CD4-positive, alpha-beta T cell (primary cell): ENCODE measurements at places on chromosomes 11 and 22. TPM values are rescaled to one million over a fixed set of nuclear protein-coding genes. Genes with fewer than 3 reads are reported as not detected.

GRCh38 chr22:46066691-46067090, 83.6 kb upstream of the PPARA start:
- H3K27ac ChIP-seq: no peak overlapping the region

GRCh38 chr11:72009156-72009555, 10.4 kb downstream of the IL18BP start:
- H3K4me3 ChIP-seq: no peak overlapping the region
- H3K27ac ChIP-seq: no peak overlapping the region
- no peak for DNase-seq
- H3K4me1 ChIP-seq: peaks cover 7% of the 10 kb centered on the region

GRCh38 chr22:19809741-19810140, 44.9 kb downstream of the GNB1L start:
- DNase-seq: no peak
- H3K4me3 ChIP-seq: no peak overlapping the region
- H3K27me3 ChIP-seq: no peaks in the 10 kb centered on the region
- no peak overlapping the region for H3K27ac ChIP-seq
- H3K36me3 ChIP-seq: peaks cover 25% of the 10 kb centered on the region

GRCh38 chr11:129249923-129250322, 57.8 kb upstream of the ARHGAP32 start:
- H3K36me3 ChIP-seq: no peaks in the 10 kb centered on the region
- no peak overlapping the region for H3K4me3 ChIP-seq
- H3K27ac ChIP-seq: no peak overlapping the region
- H3K27me3 ChIP-seq: no peaks in the 10 kb centered on the region
- DNase-seq: no peak

- H3K4me3 ChIP-seq: no peak overlapping the region
- no peaks in the 10 kb centered on the region for H3K27me3 ChIP-seq
- H3K4me1 ChIP-seq: peaks cover 21% of the 10 kb centered on the region
- DNase-seq: no peak
- peaks cover 30% of the 10 kb centered on the region for H3K36me3 ChIP-seq
Observed at GRCh38 chr22:44719586-44720368, 17.8 kb downstream of the PRR5 start.

TAF6L gene
- 11.8 TPM for total RNA-seq

TMEM191B gene
- total RNA-seq: 12.7 TPM

DNA sequence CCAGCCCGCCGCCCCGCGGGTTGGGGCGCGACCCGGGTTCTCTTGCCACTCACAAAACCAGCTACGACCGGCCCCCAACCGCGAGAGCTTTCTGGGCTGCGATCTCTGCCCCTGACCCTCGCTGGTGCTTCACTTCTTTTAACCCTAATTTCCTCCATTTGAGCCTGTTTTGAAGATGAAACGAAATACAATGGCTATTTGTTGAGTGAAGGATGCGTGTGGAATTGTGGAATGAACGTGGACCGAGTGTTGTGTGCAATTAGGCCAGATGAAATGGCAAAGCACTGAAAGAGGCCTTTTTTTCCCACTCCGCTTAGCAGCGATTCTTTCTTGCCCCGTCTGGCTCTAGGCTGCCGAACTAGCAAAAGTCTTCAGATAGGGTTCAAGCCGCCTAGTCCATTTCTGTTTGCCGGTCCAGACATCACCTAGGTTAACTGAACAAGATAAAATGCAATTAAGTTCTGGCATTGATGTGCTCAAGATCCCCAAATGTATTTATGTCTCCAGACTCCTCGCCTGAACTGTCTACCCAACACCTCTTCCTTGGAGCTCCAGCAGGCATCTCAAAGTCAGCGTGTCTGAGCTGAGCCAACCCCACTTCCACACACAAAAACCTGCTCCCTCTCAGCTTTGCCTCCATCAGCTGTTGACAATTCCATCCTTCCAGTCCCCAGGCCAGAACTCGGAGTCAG, 471 bp upstream of the TMEM184B start:
- peaks cover 46% of the 10 kb centered on the region for H3K4me1 ChIP-seq
- DNase-seq: no peak
- peaks cover 2% of the 10 kb centered on the region for H3K36me3 ChIP-seq
- peak overlapping the region; percentile 89 for H3K4me3 ChIP-seq
- peak overlapping the region; percentile 90 for H3K27ac ChIP-seq

DNA sequence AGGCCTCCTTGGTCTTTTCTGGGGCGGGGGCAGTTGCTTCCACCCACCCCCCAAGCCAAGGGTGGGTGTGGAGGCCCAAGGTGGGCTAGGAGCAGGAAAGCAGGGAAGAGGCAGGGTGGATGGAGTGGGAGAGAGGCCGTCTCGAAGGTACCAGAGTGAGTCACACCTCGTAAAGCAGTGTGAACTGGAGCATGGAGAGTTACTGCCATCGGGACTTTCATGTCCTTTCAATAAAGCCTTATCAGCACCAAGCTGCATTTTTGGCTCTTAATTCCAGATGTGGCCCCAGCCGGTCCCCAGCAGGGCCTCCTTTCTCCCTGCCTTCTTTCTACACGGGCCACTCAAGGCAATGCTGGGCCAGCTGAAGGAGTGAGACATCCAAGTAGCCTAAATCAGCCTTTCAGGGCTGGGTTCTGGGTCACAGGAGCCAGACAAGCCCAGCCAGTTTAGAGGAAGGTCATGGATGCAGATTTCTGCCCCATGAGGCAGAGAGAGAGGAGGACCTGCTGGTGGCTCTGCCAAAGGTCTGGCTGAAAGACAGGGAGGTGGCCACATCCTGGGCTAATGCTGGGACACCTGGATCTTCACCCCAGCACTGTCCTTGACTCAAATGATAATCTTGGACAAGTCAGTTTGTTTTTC, 59.0 kb upstream of the CD82 start:
- no peaks in the 10 kb centered on the region for H3K4me1 ChIP-seq
- no peak overlapping the region for H3K4me3 ChIP-seq
- no peaks in the 10 kb centered on the region for H3K36me3 ChIP-seq
- H3K27ac ChIP-seq: no peak overlapping the region
- H3K27me3 ChIP-seq: no peaks in the 10 kb centered on the region
- DNase-seq: no peak

SYT12 gene
- total RNA-seq: not detected

IGLL5 gene
- not detected for total RNA-seq

PRODH gene
- not detected for total RNA-seq

GRCh38 chr11:33997584-33998251, 53.8 kb upstream of the CAPRIN1 start:
- H3K4me1 ChIP-seq: peaks cover 7% of the 10 kb centered on the region
- H3K27ac ChIP-seq: no peak overlapping the region
- no peaks in the 10 kb centered on the region for H3K36me3 ChIP-seq

DNA sequence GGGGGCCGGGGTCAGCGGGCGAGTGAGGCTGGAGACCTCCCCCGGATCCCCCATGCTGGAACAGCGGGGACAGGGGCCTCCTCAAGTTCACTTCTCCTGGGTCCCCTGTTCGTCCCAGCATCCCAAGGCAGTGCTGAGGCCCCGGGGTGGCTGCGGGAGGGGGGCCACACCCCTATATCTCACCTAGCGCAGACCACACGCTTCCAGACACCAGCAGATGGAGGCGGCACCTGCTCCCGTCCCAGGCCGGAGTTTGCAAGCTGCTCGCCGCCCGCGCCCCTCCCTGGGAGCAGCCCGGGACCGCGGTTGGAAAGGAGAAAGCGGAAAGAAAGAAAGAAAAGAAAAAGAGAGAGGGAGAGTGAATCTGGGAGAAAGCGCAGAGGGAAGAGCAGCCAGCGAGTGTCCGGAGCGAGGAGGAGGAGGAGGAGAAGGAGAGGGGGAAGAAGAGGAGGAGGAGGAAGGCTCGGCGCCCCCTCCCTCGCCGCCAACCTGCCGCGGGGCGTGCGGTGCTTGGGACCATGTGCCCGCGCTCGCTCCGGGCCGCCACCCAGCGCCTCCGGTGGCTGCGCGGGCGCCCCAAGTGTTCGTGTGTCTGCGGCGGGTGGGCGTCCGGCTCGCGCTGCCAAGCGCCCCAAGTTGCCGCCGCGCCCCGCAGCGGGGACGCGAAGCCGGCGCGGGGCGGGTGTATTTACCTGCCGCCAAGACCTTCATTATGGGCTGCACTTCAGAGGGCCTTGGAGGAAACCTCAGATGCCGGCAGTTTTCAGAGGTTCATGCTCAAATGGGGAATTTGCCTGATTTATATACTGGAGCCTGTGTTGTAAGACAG, at the start of gene LIF:
Gene LIF, minus strand, starts transcription at position 775 of the 829 bp plus-strand sequence. Its CDS starts 64 bp downstream, at position 711.
- H3K36me3 ChIP-seq: no peaks in the 10 kb centered on the region
- H3K27ac ChIP-seq: no peak within 1 kb of the TSS
- DNase-seq: peak; percentile 24
- peaks cover 6% of the 10 kb centered on the region for H3K27me3 ChIP-seq
- H3K4me1 ChIP-seq: peaks cover 51% of the 10 kb centered on the region

GRCh38 chr22:25621986-25622385, 57.5 kb downstream of the GRK3 start:
- DNase-seq: no peak
- no peak overlapping the region for H3K27ac ChIP-seq
- H3K27me3 ChIP-seq: no peaks in the 10 kb centered on the region
- H3K4me3 ChIP-seq: no peak overlapping the region

DNA sequence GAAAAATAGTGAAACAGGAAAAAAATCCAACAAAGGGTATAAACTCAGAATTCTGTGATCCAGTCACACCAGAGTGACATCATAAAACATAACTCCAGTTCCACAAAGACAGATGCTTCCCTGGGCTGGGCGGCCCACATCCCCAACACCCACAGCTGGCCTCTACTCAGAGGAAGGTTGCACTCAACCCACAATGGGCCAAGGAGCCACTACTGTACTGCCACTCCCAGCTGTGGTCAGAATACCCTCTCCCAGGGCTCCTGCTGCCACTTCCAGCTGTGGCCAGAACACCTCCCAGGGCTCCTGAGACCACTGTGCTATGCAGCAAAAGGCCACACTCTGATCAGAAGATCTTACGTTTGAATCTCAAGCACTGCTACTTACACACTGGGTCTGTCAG, 18.3 kb downstream of the SMCO4 start:
- DNase-seq: no peak
- H3K4me3 ChIP-seq: peak overlapping the region; percentile 21
- no peaks in the 10 kb centered on the region for H3K27me3 ChIP-seq
- no peaks in the 10 kb centered on the region for H3K36me3 ChIP-seq
- peaks cover 46% of the 10 kb centered on the region for H3K4me1 ChIP-seq

- no peak overlapping the region for H3K27ac ChIP-seq
- H3K36me3 ChIP-seq: no peaks in the 10 kb centered on the region
- no peaks in the 10 kb centered on the region for H3K4me1 ChIP-seq
- no peak for DNase-seq
Observed at GRCh38 chr11:92707665-92708064, 261.8 kb upstream of the MTNR1B start.

LRRC56 gene
- 2.4 TPM for total RNA-seq

DNA sequence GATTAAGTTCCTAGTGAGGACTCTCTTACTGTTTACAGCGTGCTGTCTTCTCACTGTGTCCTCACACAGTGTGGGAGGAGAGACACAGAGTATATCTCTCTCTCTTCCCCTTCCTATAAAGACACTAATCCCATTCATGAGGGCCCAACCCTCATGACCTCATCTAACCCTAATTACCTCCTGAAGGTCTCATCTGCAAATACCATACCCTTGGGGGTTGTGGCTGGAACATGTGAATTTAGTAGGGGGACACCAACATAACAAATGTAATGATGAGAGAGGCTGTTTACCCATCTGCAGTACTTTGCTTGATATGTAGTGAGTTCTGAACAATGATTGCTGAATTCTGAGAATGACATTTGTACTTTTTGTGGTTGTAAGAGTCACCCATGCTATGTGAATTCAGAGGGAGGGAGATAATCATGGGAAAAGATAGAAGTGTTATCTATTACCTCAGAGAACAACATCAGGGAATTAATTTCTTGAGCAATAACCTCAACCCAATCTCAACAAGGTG, 4.9 kb upstream of the OR52W1 start:
- H3K4me3 ChIP-seq: no peak overlapping the region
- no peak overlapping the region for H3K27ac ChIP-seq
- H3K36me3 ChIP-seq: no peaks in the 10 kb centered on the region
- no peaks in the 10 kb centered on the region for H3K27me3 ChIP-seq

DNA sequence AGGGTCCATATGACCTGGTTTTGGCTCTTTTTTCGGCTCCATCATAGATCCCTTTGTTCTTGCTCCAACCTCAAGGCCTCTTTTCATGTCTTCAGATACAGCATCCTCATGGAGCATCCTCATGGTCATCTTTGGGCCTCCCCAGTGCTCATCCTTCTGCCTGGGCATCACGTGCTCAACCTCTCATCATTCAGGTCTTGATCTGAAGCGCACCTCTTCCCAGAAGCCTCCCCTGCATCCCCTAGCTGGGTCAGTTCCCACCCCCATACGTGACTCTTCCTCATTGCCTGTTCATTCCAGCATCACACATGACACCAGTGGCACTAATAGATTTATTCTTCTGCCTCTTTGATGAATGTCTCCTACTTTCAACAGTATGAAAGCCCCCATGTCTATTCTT, 192.2 kb downstream of the MIAT start:
- peaks cover 4% of the 10 kb centered on the region for H3K36me3 ChIP-seq
- DNase-seq: no peak

CDCA5 gene
- total RNA-seq: 0.84 TPM

DNA sequence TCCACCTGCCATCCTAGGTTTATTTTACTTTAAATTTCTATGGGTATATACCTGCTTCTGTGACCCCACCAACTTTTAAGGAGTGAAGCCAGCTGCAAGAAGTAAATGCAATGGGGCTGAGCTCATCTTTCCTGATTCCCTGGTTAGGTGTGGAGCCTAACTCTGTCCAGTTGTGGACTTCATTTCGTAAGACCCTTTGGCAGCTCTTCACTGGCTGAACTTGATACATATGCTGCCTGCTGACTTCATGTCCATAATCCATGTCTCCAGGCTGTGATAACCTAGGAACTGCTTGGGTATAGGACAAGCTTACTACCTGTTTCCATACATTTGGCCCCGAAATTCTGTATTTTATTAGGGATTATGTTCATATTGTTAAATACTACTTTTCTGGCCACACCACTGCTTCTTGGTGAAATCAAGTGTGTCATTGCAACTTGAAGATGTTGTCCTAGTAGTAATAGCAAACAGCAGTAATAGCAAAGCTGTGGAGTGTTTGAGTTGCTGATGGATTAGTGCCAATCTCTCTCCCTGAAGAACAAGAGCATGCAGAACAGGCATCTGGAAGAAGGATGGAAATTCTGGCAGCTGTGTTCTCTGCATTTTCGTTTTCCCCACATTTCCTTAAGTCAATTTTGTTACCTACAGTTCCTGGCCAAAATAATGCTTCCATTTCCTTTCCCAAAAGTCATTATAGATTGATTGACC, 31.2 kb downstream of the LDLRAD3 start:
- no peak overlapping the region for H3K4me3 ChIP-seq
- H3K4me1 ChIP-seq: no peaks in the 10 kb centered on the region
- H3K27me3 ChIP-seq: no peaks in the 10 kb centered on the region
- H3K27ac ChIP-seq: no peak overlapping the region
- DNase-seq: no peak
